ENCODE measurements at places on chromosomes 6 and 20.

DNA sequence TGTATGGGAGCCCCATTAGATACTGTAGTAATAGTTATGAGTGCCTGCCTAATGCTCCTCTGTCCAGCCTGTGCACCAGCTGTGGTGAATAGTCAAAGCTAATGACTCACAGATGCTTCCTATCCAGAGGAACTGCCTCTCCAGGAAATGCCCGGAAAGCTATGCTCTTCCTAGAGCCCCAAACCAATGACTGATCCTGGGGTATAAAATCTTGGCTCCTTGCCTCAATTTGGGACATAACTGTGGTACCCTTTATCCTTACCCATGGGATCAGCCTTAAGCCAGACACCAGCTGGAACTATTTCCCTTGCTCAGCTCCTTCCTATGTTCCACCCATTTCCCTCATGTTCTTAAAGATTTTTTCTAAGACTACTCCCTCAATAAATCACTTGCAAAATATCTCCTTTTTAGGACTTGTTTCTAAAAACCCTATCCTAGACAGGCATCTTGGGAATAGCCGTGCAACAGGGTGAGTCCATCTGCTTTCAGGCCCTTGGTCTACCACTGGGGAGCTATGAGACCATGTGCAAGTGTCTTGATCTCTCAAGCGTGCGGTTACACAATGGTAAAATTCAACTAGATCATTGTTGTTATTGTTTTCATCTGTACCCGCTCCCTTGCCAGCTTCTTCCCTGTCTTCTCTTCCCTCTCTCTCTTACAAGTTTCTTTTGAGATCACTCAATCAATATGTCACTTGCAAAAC lies 283.7 kb downstream of the BTBD3 start:
- peak; percentile 67 for DNase-seq

DNA sequence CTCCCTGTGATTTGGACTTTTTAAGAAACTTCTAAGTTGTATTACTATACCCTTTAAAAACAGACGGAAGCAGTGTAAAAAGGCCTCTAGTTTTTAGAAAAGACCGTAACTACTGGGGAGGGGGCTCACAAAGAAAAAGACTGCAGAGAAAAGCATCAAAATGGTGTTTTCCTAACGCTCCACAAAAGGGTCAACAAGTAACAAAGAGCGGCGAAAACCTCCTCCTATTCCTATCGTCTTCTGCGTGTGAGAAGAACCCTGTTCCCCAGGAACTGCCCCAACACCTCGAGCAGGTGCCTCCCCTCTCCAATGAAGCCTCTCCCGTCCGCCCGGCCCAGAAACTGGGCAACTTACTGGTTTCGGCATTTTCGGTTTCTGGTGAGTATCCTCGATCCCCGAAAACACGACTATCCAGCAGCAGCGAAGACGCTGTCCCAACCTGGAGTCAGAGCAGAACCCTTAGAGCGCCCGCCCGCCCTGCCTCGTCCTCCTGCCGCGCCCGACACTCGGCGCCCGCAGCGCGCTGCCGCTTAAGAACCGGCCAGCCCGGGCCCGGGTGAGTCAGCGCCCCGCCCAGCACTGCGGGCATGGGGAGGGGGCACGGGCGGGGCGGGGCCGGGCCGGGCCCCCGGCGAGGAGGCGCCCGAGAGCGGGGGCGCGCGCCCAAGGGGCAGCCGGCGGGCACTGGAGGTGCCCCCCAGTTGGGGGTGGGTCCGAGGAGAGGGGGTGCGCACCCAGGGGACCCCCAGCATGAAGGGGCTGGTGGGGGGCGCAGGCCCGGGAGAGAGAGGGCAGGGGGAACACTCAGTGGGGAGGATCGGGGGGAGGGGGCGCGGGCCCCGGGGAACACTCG lies 1.2 kb downstream of the EZR start:
- peak; percentile 64 for DNase-seq

DNA sequence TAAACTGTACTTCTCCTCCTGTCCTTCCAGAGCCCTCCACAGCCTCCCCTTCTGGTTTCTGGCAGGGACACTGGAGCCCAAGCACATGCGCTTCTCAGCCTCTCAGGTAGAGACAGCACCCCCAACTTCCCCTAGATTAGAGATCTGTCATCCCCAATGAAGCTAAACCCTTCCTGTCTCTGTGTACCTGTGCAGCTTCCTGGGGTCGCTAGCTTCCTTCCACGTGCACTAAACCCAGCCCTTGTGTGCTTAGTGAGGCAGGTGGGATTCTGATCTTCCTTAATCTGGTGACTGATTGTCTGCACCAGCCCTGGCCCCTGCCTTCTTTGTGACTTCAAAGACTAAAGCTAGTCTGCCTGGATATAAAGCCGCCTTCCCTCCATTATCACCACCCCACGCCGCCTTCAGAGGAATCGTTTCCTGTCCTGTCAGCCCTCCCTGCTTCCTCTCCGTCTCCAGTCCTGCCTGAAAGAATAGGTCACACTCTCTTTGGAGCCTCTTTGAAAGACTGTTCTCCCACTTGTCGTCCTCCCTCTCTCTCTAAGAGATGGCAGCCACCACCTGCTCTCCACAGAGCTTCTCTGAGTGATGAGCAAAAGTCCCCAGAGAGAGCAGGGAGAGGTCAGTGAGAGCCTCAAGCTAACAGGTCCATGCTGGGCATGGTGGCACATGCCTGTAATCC lies 27.5 kb downstream of the CAPN11 start:
- no peak for DNase-seq

DNA sequence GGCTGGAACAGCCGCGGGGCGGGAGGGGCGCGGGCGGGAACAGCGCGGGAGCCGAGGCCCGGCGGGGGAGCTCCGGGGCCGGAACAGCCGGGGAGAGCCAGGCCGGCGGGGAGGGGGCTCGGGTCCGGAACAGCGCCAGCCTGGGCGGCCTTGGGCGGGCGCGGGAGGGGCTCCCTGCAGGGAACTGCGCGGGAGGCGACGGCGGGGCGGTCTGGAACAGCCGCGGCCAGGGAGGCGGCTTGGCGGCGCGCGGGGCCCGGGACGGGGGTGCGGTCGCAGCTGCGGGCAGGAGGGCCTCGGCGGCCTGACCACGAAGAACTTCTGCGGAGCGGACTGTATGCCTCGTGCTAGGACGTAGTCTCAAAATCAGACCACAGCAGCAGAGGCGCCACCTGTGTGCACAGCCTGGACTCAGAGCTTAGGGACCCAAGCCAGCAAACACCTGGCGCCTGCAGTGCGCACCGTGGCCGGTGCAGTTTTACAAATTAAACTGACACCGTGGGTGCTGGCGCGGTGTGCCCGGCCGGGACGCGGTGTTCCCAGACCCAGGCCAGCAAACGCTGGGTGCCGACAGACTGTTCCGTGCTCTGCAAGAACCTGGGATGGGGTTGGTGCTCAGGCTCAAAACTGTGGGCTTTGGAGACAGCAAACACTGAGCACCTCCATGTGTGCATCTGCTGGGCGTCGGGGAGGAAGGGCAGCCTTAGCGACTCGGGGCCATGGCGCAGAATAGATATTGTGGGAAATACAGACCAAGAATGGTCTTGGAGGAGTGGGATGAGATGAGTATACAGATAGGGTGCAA lies 572 bp downstream of the ZNF341 start:
- DNase-seq, result no peak

- no peak for DNase-seq
Measured at GRCh38 chr6:32073101-32073500, 34.9 kb downstream of the CYP21A2 start.

GRCh38 chr6:97876711-97877110 lies 593.7 kb upstream of the MMS22L start:
- DNase-seq, result no peak

DNA sequence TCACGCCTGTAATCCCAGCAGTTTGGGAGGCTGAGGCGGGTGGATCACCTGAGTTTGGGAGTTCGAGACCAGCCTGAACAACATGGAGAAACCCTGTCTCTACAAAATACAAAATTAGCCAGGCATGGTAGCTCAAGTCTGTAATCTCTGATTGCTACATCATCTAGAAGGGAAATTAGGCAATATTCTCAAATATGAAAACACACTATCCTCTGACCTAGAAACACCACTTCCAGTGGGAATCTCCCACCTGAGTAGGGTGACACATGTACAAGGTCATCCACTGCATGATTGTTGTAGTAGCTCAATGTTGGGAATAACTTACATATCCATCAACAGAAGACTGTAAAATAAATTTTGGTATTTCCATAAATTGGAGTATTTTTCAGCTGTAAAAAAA lies 19.1 kb upstream of the SIRPD start:
- DNase-seq, result no peak

DNA sequence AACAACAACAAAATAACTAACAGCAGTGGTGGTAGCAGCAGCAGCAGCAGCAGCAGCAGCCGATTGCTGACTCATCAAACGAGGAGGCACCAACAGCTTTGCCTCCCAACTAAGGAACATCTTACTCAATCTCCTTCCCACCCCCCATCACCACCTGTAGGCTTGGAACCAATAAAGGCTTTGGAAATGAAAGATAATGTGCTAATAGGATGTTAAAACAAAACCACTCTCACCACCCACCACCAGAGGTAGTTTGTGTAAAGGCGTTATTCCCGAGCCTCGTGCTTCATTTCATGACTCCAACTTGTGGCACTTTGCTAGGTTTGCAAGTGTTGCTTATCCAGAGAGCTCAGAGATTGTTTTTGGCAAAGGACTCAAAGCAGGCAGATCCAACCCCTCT lies 346.5 kb downstream of the CD83 start:
- DNase-seq, result peak; percentile 59

DNA sequence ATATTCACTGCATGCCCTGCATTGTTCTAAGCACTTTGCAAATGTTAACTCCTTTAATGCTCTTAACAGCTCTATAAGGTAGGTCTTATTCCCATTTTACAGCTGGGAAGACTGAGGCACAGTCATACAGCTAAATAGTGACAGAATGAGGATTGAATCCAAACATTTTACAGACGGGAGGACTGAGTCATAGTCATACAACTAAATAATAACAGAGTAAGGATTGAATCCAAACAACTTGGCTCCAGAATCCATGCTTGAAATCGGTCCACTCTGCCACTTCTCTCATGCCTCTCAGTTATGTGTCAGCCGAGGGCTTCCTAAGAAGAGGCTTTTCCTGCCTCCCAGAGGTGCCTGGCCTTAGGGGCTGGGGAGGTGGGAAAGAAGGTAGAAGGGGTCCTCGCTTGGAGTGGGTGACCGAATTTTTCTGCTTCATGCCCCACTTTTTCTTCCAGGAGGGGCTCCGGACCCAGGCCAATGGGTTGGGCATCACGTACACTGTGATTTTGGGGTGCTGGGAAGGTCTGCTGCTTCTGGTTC lies 137.4 kb upstream of the RNF24 start:
- DNase-seq, result no peak

DNA sequence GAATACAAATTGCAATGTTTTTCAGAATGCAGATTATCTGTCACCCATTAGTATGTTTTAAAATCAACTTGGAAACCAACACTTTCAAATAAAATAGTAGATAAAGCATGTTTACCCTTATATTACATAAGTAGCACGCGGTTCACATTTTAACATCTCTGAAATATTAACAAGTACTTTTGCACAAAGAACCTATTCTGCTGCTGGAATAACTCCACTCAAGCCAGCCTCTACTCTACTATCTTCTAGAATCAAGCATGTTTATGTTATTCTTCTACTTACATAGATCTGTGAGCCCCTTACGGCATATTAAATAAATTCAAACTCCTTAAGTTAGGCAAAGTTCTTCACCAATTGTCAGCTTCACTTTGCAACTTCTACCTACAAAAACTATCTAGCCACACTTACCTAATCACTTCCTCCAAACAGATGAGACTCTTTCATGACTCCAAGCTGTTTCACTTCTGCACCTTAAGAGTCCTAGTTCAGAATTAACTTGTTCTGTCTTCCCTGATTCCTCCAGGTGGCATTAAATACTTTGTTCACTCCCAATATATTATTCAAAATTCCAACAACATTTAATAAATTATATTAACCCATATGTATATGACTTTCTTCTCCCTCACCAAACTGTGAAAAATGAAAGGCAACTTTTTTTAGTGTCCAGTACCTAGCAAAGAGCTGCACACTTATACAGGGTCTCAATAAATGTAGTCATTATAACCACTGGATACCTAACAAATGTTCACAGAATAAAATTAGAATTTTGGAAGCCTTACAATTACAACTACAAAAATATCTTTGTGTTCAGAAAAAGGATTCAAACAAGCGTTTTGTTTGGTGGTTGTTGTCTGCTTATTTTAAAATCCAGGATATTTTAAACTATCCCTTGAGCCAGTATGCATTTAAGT lies 12.1 kb downstream of the CEP85L start:
- no peak for DNase-seq

GRCh38 chr20:50877232-50877743 lies 53.9 kb downstream of the ADNP start:
- no peak for DNase-seq

GRCh38 chr6:3267162-3267561 lies 8.4 kb downstream of the PSMG4 start:
- DNase-seq, result no peak

DNA sequence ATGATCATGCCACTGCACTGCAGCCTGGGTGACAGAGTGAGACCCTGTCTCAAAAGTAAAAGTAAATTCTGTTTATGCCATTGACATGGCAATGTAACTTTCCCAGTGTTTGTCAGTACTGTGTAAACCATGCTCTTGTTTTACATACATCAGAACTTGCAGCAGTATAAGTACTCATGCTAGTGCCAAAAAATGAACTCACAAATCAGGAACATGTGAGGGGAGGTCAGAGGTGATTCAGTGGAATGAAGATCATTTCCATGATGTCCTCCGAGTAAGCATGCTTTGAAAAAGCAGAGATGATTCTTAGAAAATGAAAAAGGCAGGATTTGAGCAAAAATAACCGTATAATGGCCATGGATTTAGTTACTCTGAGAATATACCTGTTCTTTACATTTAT lies 81.9 kb downstream of the ANKS1A start:
- peak; percentile 17 for DNase-seq

GRCh38 chr20:19794941-19795340 lies 36.9 kb downstream of the RIN2 start:
- DNase-seq, result no peak

DNA sequence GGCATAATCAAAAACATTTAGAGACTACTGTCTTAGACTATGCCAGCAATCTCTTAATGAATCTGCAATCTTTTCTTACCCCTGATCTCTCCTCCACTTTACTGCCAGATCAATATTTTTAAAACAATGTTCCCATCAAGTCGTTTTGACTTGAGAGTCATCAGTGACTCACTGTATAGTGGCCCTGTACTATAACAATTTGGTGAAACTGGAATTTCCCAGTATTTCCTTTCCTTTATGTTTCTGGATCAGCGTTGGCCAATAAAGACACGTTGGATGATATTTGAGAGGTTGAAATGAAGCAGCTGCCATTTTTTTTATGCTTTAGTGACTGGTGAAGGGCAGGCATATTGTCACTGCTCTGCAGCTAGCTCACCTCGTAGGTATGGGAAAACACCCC lies 10.1 kb upstream of the SMIM13 start:
- peak; percentile 52 for DNase-seq

All from fibroblast of pulmonary artery (primary cell).